ENCODE measurements at places on chromosomes 13 and 19. TPM values are rescaled to one million over a fixed set of nuclear protein-coding genes. Genes with fewer than 3 reads are reported as not detected.

HPN gene
- 3.4 TPM for total RNA-seq

LRFN3 gene
- total RNA-seq, result 7.1 TPM

ABCA7 gene
- total RNA-seq, result 9.3 TPM

GRCh38 chr13:57629821-57630235, 1.7 kb upstream of the PCDH17 start:
- peaks cover 57% of the 10 kb centered on the region for H3K4me1 ChIP-seq
- peak; percentile 91 for DNase-seq
- peaks cover 62% of the 10 kb centered on the region for H3K27me3 ChIP-seq
- peak overlapping the region; percentile 74 for H3K4me3 ChIP-seq
- H3K27ac ChIP-seq, result peak overlapping the region; percentile 86
- no peaks in the 10 kb centered on the region for H3K36me3 ChIP-seq

- H3K4me1 ChIP-seq, result peaks cover 6% of the 10 kb centered on the region
- DNase-seq, result no peak
- H3K27ac ChIP-seq, result no peak overlapping the region
- no peak overlapping the region for H3K4me3 ChIP-seq
Measured at GRCh38 chr13:39612023-39612637, 9.1 kb upstream of the LHFPL6 start.

DDX39A gene
- total RNA-seq, result 33.4 TPM

GRCh38 chr13:25778808-25779305, 273.0 kb downstream of the SHISA2 start:
- DNase-seq, result no peak
- H3K27me3 ChIP-seq, result peaks cover 32% of the 10 kb centered on the region
- H3K4me1 ChIP-seq, result no peaks in the 10 kb centered on the region
- no peak overlapping the region for H3K4me3 ChIP-seq
- no peaks in the 10 kb centered on the region for H3K36me3 ChIP-seq

DNA sequence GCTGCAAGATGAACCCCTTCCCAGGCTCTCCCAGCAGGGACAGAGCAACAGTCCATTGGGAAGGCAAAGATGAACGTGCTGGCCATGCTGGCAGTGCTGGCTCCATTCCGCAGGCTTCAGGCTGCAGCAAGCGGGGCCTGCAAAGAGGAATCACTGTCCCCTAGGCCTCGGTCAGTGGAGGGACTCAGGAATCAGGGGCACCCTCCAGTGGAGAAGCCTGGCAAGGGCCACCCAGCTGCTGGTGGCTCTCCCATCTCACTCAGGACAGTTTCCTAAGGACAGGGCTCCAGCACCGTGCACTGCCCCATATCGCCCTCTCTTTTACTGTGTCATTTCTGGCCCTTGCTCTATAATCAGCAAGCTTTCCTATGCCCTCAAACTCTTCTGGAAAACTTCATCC, 498.6 kb downstream of the EFNB2 start:
- no peak for DNase-seq
- H3K27me3 ChIP-seq, result no peaks in the 10 kb centered on the region
- no peaks in the 10 kb centered on the region for H3K36me3 ChIP-seq
